ENCODE measurements at places on chromosomes 5 and 9.

DNA sequence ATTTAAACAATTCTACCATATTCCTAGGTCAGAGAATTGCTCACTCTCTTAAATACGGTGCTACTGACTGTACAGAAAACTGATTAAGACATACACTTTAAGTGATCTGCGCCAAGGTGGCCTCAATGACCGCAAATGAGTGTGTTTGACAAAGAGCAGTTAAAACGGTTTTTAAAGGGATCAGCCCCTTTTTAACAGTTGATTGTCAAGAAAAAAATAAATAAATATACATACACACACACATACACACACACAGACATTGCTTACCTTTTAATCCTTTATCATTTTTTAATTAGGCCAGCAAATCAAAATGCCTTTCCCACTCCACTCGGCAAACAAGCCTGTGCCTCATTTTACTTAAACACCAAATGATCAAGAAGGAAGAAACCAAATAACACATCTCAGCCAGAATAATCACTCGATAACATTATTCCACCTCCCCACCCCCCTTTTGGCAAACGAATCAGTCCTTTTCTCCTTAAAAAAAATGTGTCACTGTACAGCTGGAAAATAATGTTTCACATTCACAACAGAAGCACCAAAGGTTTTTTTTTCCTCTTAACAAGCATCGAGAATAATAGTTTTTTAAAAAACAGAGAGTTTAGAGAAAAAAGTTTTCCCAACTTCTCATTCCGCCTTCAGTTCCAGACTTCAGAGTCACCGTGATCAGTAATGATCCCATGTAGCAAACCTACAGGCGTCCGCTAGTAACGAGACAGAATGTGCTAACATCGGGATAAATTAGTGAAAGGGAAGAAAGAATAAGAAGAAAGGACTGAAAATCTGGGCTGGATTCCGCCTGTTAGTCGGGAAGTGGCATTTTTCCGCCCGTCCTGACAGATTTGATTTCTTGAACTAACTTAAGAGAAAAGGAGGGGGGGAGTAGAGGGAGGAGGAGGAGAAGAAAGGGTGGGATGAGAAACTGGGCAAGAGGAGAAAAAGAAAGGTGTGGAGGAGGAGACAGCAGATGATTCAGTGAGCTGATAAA is at the start of gene ZNF608:
Gene ZNF608, minus strand, starts transcription at position 712 of the 988 bp plus-strand sequence. CDS start 1,650 bp downstream, outside the sequence.
- DNase-seq: no peak

GRCh38 chr9:79054500-79054899 is 517.3 kb upstream of the TLE4 start:
- no peak for DNase-seq

DNA sequence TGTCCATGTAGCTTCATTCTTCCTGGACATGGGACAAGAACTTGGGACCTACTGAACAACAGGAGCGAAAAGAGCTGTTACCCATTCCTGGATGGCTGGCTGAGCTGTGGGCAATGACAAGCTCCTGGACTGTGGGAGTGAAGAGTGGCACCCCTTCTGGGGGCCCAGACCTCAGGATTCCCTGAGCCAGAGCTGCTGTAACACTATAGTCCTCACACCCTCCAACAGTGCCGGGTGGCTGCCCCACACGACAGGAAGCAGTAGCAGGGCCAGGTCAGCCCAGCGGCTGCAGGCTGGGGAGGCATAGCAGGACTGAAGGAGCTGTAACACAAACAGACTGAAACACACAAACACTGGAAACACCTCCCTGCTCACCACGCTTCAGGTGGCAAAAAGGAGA is 169.7 kb upstream of the IRX2 start:
- no peak for DNase-seq

- DNase-seq: no peak
Observed at GRCh38 chr9:68871236-68871635, 142.7 kb downstream of the PRKACG start.

DNA sequence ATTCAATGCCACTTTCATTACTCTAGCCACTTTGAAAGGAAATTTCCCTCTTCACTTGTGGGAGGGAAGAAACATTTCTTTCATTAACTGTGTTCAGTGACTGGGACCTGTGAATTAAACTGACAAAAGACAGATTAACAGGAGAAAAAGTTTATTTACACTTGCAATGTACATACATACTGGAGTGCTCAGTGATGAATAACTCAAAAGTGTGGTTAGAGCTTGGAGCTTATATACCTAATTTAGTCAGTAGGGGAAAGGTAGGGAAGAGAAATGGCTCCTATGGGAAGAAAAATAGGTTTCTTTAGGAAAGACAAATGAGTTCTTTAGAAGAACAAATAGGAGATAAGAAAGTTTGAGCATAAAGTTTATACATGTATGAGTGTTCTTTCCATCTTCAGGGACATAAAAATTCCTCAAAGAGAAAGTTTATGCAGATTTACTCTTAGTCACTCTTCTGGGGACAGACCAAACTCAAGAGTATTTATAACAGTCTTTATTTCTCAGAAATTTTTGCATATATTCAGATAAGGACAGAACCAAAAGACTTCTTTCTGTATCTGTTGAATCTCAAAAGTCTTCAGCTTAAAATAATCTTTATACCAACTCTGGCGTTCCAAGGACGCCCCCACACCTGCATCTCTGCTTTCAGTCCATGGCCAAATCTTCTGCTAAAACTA is 120.0 kb upstream of the RAI14 start:
- no peak for DNase-seq

DNA sequence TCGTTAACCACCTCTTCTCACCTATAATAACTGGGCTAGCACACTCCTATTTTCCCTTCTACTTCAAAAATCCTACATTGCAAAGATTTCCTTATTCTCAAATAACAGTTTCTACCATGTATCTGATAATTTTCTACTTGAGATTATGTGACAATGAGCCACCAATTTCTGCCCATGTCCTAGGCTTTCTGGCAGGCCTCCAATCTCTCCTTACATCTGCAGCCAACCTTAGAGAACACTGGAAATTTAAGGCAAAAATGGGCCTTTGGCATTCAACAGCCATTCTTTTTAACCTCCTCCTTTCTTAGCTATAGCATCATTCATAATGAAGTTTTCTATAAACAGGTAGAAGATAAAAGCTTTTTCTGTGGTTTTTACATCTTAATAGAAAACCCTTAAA is 225.1 kb downstream of the ARRDC3 start:
- DNase-seq: no peak

- DNase-seq: no peak
Observed at GRCh38 chr5:180499684-180500083, 5.5 kb downstream of the CNOT6 start.
